ENCODE measurements at places on chromosomes 7 and 10.

- no peak for DNase-seq
Observed at GRCh38 chr7:116999311-116999710, 46.0 kb downstream of the ST7 start.

- no peak for DNase-seq
Observed at GRCh38 chr7:139635526-139636302, 112.2 kb downstream of the CLEC2L start.

DNA sequence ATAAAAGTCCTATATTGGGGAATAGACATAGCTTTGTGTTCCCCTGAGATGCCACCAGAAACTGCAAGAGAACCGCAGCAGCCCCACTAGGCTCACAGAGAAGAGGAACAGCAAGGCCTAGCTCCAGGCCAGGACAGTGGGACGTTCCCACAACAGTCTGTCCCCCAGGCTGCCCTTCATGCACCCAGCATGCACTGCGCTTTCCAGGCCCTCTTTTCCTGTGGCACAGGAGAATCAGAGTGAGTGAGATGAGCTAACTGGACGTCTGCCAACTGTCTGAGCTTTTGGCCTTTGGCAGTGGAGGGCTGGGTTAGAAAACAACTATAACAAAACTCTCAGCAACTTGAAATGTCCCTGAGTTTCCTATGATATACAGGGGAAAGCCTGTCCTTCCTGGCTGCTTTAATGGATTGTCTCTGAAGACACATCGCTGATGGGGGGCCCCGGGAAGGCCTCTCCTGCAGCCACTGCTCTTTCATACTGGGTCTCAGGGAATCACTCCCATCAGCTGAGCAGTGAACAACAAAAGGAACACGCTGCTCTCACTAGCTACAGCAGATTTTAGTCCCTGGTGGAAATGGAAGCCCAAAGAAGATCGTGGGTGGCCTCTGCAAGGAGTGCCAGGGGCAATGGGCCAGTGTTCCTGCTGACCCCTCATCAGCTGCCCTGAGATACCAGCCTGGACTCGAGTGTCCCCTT, 53.5 kb downstream of the PODXL start:
- no peak for DNase-seq

DNA sequence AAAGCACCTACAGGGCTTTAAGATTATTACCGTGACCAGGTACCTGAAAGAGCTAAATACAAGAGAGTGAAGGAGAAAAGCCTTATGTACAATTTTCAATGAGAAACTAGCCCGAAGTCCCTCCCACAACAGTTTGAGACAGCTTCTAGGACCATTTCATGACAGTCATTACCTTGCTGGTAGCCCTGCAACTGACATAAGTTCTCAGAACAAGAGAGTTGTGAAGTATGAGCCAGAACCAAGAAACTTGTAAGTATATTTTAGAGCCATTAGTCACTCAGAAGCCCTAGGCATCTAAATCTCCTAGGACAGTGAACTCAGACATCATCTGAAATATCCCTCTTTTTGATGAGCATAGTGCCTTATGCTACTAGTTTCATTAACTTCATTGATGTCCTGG, 792.1 kb downstream of the GRM8 start:
- DNase-seq: no peak

GRCh38 chr10:3805201-3805790, 20.3 kb upstream of the KLF6 start:
- DNase-seq: no peak

DNA sequence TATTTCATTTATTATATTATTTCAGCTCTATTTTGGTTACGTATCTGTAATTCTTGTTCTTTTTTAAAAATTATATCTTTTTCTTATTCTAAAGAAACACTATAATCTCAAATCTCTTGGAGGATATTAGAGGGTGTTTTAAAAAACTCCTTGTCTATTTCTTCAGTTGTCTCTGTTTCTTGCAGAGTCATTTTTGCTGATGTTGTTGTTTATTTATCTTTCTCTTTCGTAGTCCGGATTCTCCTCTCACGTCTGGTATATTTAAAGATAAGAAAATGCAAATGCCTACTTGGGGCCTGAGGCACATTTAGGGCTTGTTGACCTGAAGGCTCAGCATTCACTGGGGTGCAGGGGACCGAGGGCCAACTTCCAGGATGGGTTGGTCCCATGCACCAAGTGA, 181.2 kb upstream of the CTBP2 start:
- DNase-seq: no peak
